Stimulated activated effector memory CD8-positive, alpha-beta T cell treated with anti-CD3 and anti-CD28 coated beads, Interleukin-12 subunit alpha, Interleukin-12 subunit beta, amount 100 ng/mL, for 72 hours (primary cell): ENCODE measurements at places on chromosomes 7 and 10.
A peak's percentile ranks its signal among the peaks of the same experiment; 100 is the strongest.

GRCh38 chr7:37757563-37757962 is 74.0 kb downstream of the GPR141 start:
- DNase-seq = no peak

- DNase-seq = no peak
Measured at GRCh38 chr10:106911096-106911495, 253.4 kb downstream of the SORCS1 start.

GRCh38 chr10:35696392-35697287 is 54.5 kb upstream of the FZD8 start:
- DNase-seq = no peak

GRCh38 chr10:11611248-11612020 is at the start of gene USP6NL:
Gene USP6NL, minus strand, starts transcription at chr10:11611650. Its CDS starts 14,016 bp downstream, at chr10:11597634.
- peak; percentile 68 for DNase-seq

GRCh38 chr10:17586821-17587234 is 30.3 kb downstream of the HACD1 start:
- no peak for DNase-seq

DNA sequence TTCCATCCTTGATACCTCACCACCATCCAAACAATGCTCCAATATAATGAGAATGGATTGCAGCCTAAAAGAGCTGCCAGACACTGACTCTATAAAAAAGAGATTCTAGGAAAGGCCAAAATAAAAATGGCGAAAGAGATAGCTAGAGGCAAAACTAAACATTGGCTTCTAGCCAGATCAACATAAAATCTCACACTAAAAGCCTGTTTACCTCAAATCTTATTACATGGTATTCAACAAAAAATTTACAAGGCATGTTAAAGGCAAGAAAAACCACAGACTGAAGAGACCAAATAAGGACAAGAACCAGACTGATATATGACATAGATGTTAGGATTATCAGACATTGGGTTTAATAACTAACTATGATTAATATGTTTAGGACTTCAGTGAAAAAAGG is 1127.0 kb downstream of the DNAJB9 start:
- no peak for DNase-seq

DNA sequence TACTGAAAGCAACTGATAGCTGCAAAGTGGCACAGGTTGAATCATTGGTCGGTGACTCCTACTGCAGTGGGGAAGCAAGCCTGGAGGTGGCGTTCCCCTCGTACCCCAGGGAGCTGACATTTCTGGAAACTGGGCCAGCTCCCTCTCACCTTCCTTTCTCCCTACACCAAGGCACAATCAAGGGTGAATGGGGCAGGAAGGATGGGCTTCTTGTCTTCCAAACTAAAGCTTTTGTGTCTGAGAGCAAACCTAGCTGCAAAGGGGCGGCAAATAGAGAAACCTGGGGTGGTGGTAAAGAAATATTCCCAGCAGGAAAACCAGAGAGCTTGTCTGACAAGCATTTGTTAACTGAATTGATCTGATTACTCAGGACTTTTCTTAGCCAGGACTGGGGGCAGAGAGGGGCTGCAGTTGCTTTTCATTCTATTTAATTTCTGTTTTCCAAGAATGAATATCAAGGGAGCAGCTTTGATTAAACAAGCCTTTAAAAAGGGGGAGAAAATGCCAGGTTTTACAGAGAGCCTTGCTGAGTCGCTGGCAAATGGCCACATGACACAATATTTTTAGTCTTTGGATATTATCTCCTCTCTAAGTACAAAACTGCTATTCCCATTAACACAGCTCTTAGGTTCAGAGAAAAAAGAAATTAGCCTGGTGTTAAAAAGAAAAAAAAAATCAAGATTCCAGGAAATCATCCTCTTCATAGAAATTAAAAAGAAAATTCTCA is 27.8 kb downstream of the CDHR3 start:
- no peak for DNase-seq

- DNase-seq = no peak
Measured at GRCh38 chr10:15670880-15671279, 48.8 kb downstream of the ITGA8 start.

GRCh38 chr10:125795128-125795527 is 19.5 kb upstream of the MMP21 start:
- no peak for DNase-seq

- DNase-seq = no peak
Measured at GRCh38 chr10:112696592-112696991, 249.6 kb downstream of the VTI1A start.

GRCh38 chr7:18496341-18496700 is 772 bp downstream of the HDAC9 start:
- no peak for DNase-seq

DNA sequence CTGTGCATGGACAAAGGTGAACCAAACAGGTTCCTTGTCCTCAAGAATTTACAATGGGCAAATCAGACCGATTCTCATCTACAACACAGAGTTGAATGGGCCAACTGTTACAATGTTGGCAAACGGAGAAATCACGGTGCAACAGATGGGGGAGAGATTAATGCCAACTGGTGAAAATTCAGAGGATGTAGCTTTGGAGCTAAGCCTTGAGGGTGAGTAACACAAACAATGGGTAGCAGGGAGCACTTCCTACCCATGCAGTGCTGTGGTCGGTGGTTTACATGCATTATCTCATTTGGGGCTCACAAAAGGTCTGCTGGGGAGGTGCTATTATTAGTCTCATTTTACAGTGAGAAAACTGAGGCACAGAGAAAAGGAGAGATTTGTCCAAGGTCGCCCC is 902 bp upstream of the NFE2L3 start:
- no peak for DNase-seq

- no peak for DNase-seq
Measured at GRCh38 chr7:14635955-14636354, 266.6 kb downstream of the DGKB start.

DNA sequence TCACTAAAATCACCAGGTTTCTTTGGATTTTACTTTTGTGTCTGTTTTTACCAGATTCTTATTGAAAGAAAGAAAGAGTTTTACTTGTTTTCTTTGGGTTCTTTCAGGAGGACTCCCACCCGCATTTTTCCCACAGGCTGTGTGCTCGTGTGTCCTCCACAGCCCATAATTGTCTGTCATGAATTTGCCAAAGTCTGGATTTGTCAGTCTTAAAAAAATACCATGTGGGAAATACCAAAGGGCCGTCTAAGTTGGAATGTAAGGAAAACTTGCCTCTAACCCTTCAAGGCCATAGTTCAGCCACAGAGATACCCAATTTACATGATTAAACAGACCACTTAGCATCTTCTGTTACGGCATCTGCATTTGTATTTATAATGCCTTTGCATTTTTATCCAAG is 41.3 kb upstream of the INHBA start:
- no peak for DNase-seq

GRCh38 chr7:381211-382042 is 91.5 kb downstream of the FOXL3 start:
- DNase-seq = no peak

DNA sequence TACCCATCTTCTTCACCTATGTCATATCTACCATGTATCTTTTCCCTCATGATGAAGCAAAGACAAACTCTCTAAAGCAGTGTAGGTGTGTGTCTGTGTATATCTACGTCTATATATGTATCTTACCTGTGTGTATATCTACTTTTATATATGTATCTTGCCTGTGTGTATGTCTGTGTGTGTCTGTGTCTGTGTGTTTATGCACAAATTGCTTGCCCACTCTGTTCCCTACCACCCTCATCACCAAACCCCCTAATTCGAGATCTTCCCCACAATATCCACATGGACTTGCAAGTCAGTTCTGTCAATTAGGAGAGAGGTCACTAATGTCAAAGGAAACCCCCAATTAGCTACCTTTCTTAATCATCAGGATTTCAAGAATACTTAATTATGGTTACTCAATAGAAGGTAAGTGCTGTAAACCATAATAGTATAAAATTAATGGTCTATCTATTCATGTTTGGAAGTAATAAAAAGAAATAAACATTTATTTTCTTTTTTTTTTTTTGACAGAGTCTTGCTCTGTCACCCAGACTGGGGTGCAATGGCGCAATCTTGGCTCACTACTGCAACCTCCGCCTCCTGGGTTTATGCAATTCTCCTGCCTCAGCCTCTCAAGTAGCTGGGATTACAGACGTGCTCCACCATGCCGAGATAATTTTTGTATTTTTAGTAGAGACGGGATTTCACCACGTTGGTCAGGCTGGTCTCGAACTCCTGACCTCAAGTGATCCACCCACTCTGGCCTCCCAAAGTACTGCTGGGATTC is 43.6 kb downstream of the ANKRD61 start:
- no peak for DNase-seq

- DNase-seq = no peak
Measured at GRCh38 chr10:18226336-18226735, 86.1 kb downstream of the CACNB2 start.

DNA sequence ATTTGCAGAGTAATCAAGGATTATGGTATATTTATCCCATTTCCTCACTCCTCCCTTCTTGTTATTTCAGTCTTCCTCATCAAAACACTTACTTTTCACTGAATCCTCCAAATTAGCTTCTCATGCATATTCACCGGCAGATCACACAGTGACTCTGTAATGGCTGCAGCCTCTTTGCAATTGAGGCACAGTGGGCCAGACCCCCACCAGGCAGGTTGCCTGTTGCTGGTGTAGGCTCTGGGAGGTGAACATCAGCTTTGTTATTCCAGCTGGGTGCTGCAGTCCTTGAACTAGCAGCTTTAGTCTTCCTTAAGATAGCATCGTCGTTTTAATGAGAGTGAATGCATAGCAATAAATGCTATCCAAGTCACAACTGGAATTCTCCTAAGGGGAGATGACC is 449.3 kb downstream of the CNTNAP2 start:
- no peak for DNase-seq

DNA sequence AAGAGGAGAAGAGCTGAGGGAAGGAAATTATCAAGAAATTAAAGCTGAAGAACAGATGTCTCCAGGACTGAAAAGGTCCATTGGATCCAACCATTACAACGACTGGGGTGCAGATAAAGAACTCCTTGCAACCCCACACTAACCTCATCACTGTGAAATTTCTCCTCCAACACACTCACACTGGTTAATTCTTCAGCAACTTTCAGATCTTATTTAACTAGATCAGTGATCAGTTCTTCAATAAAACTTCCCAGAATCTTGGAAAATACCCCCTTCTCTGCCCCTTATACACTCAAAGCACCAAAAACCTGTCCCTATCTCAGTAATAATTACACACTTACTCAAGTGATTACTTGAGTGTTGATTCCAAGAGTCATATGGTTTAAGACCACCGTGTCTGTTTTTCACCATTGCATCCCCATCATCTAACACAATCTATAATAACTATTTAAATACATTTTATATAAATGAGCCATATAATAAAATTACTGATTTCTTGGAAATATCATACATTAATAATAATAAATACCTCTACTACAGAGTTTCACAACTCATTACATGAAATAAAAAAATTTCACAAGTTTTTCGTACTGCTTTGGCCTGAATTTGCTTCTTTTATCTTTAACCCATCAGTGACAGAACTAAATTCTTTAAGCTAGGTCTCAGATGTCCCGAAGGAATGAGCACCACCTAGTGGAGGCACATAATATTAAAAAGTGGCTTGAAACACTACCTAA is 123.7 kb downstream of the MPP7 start:
- DNase-seq = peak; percentile 16

DNA sequence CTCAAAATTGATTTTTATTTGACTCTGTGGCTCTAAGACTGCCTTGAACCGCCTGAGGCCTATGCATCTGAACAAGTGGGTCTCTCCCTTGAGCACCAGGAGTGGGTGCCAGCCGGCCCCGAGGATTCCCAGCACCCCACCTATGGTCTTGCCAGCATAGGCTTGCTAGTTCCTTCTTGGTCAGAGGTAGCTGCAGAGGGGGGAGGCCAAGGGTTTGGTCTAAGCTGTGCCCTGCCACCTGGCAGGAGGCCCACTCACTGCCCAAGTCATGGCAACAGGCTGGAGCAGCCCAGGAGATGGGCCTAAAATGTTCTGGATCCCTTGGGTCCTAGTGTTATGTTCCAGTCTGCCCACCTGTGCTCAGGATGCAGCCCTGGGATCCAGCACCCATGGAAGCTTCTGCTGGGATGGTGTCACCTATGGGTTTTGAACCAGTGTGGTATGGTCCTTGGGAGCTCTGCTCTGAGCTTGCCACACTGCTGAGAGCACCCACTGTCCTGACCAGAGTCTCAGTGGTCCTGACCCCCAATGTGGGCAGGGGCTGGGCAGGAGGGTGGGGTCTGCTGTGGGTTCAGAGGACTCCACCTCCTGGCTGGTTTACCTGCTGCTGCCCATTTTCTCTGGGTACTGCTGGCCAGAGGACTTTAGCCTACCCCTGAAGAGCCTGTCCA is 12.6 kb downstream of the YKT6 start:
- DNase-seq = no peak

DNA sequence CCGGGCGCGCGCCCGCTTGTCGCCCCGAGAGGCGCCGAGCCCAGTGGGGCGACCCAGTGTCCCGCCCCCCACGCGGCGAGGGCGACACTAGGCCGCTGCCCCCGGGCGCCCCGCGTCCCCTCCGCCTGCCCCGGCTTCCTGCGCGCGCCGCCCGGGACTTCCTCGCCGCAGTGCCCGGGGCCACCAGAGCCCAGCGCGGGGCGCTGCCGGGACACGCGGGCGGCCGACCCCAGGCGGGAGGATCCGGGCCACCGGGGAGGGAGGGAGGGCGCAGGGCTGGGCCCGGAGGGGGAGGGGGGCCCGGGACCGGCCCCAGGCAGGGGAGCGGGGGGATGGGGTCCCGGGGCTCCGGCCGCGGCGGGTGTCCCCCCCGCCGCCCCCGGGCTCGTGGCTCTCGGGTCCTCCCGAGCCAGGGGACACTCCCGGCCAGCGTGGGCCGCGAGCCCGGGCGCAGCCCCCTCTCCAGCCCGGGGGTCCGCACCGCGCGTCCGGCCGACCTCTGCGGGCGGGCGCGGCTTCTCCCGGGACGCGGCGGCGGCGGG is 435 bp upstream of the PWWP2B start:
- peak; percentile 61 for DNase-seq

DNA sequence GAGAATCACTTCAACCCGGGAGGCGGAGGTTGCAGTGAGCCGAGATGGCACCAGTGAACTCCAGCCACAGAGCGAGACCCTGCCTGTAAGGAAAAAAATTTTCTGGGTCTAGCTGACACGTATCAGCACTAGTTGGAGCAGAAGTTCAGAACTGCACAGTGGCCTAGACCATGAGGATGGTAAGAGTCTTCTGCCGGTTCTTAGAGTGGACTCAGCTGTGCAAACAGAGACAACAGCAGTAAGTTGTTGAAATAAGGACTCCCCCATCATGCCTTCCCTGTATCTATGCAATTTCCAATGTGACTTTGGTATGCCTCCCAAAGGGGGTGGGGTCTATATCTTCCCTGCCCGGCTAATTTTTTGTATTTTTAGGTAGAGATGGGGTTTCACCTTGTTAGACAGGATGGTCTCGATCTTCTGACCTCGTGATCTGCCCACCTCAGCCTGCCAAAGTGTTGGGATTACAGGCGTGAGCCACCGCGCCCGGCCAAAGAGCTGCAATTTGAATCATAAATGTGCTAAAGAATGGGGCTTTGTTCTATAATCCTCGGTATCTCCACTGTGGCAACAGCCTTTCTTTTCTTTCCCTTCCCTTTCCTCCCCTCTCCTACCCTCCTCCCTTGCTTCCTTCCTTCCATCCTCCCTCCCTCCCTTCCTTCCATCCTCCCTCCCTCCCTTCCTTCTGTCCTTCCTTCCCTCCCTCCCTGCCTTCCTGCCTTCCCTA is 14.5 kb upstream of the RNF216 start:
- no peak for DNase-seq

- DNase-seq = no peak
Measured at GRCh38 chr10:4538016-4538415, 288.0 kb upstream of the AKR1E2 start.

- DNase-seq = no peak
Measured at GRCh38 chr10:131180740-131181415, 130.6 kb downstream of the TCERG1L start.
